ENCODE measurements at places on chromosomes 11 and 22. TPM values are rescaled to one million over a fixed set of nuclear protein-coding genes. Genes with fewer than 3 reads are reported as not detected.

The KCNQ1 gene
- 31.1 TPM for total RNA-seq

The GDPD4 gene
- total RNA-seq = not detected

The OR5AK2 gene
- not detected for total RNA-seq

The C11orf91 gene
- total RNA-seq = 1.00 TPM

The GPHA2 gene
- total RNA-seq = not detected

The TMEM86A gene
- 4.6 TPM for total RNA-seq

The CDC42EP2 gene
- total RNA-seq = 5.2 TPM

The SPTBN2 gene
- 0.91 TPM for total RNA-seq

The CHRM1 gene
- total RNA-seq = not detected

The NPAS4 gene
- total RNA-seq = 0.75 TPM

The PAX6 gene
- total RNA-seq = 0.50 TPM

The SLC25A18 gene
- 10.2 TPM for total RNA-seq

The OR51E2 gene
- not detected for total RNA-seq

DNA sequence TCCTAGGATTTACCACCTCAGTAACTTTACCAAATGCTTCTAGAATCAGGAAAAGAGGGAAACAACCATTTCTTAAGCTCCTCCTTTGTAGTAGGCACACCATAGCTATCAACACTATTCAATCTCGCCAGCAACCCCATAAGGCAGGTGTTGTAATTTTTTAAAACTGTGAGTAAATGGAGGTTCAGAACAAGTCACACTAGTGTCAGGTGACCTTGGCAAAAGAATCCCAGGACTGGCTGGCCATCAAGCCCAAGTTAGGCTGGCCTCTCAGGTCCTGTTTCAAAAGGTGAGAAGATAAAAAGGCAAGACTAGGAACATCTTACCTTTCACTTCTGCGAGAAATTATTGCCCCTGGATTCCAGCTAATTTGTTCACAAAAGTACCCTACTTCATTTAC is 713 bp downstream of the TOP3B start:
- H3K4me3 ChIP-seq = peak overlapping the region; percentile 88
- no peaks in the 10 kb centered on the region for H3K27me3 ChIP-seq
- peaks cover 17% of the 10 kb centered on the region for H3K4me1 ChIP-seq
- H3K27ac ChIP-seq = peak overlapping the region; percentile 90

DNA sequence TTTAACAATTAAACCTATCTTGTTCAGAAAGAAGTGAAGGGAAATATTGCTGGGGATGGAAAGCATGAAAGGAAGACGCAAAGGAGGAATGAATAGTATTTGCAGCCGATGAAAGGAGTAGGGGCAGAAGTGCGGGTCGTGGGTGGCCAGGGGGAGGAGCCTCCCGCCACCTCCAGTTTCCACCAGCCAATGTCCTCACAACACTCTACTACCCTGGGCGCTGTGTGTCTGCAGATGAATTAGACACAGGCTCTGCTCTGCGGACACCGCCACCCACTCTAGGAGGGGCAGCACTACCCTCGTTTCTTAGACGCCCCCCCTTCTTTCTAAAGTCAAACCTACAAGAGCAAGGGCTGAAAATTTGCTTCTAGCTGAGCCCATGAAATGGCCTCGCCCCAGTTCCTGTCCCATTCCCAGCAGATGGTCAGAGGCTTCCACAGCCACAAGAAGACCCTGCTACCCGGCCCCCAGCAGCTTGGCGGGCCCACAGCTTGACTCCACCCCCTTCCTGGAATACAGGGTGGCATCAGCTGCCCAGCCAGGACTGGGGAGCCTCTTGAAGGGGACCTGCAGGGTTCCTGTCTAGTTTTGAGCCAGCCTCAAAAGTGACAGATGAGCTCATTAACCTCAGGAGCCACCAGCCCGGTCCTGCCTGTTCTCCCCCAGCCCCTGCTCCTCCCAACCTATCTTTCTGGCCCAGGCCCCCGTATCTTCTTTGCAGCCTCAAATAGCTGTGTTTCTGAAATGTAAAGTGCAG is 268.1 kb downstream of the BUD13 start:
- no peaks in the 10 kb centered on the region for H3K36me3 ChIP-seq
- DNase-seq = no peak
- H3K4me3 ChIP-seq = no peak overlapping the region
- peaks cover 11% of the 10 kb centered on the region for H3K27me3 ChIP-seq
- H3K4me1 ChIP-seq = no peaks in the 10 kb centered on the region

DNA sequence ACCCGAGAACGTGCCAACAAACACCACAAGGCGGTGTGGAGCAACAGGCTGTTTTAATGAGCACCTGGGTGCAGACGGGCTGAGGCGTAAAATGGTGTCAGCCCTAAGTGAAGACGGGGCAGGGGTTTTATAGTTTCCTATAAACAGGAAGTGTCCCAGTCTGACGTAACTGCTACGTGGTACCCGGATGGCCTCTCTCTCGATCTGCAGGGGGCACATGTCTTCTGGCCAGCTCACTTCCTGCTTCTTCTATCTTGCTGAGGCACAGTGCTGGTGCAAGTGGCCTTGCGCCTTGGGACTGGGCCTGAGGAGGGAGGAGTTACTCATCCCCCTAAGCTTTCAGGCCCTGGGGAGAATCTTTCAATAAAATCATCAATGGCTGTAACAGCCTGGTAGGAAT is 20.9 kb downstream of the OOSP3 start:
- H3K36me3 ChIP-seq = no peaks in the 10 kb centered on the region
- H3K4me1 ChIP-seq = no peaks in the 10 kb centered on the region
- H3K27me3 ChIP-seq = no peaks in the 10 kb centered on the region

- no peaks in the 10 kb centered on the region for H3K4me1 ChIP-seq
- no peaks in the 10 kb centered on the region for H3K27me3 ChIP-seq
- no peaks in the 10 kb centered on the region for H3K36me3 ChIP-seq
Observed at GRCh38 chr11:117716521-117717440, 80.2 kb downstream of the DSCAML1 start.

DNA sequence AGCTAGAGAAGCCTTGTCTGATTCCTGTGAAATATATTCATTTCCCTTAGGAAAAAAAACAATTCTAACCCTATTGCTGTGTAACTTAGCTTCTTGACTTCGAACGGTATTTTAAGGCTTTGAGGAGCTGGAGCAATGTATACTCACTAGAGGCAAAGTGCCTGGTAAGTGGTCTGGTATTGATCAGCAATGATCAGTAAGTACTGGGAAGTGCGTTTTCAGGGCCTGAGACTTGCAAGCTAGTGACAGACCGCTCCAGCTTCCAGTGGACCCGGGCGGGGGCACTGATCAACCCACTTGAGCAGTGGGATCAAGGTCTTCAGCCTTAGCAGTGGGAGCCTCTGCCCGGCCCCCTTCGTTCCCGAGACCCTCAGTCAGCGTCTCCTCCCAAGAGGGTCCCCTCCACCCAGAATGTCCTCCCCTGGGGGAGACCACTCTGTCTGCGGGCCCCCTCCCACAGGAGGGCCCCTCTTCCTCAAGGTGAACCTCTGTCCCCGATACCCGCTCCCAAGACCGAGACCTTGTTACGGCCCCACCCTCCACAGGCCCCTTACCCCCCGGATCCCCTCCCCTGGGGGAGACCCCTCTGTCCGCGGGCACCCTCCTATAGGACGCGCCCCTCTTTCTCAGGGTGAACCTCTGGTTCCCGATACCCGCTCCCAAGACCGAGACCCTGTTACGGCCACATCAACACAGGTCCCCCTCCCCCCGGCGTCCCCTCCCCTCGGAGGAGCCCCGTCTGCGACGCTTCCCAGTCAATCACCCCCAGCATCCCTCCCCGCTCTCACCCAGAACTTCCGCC is 452 bp upstream of the ATXN10 start:
- H3K4me1 ChIP-seq = peaks cover 34% of the 10 kb centered on the region
- DNase-seq = no peak
- no peaks in the 10 kb centered on the region for H3K27me3 ChIP-seq
- H3K4me3 ChIP-seq = peak overlapping the region; percentile 87
- peak overlapping the region; percentile 89 for H3K27ac ChIP-seq

DNA sequence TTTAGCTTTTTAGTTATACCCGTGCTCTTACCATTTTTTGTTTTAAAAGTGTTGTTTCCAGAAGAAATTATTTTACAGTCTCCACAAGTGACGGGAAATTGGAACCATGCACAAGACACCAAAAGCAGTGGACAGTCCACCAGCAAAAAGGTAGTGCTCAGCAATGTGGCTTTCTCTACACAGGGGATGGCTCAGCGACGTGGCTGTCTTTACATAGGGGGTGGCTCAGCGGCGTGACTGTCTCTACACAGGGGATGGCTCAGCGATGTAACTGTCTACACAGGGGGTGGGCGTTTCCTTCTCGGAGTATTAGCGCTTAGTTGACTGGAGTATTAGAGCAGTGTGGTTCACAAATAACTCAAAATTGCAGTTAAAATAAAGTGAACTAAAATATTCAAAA is 36.0 kb upstream of the PANX2 start:
- DNase-seq = no peak
- no peak overlapping the region for H3K4me3 ChIP-seq
- H3K27ac ChIP-seq = no peak overlapping the region
- H3K4me1 ChIP-seq = peaks cover 7% of the 10 kb centered on the region

DNA sequence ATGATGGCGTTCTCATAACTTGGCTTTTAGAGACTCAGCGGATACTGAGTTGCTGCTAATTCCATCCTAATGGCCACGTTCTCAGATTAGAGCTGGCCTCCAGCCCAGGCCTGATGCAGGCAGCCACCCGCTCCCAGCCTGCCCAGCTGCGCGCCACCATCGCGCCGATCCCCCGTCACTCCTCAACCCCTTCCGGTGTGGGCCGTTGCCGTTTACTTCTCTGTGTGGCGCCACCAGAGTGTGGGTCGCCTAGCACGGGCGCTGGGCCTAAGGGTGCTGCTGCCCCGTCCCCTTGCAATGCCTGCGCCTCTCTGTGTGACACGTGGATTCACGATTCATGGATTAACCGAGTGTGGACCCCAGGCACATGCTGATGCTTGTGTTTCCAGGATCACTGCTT is 1116.0 kb downstream of the BRD1 start:
- H3K27me3 ChIP-seq = no peaks in the 10 kb centered on the region
- H3K27ac ChIP-seq = no peak overlapping the region
- peak; percentile 29 for DNase-seq
- H3K36me3 ChIP-seq = no peaks in the 10 kb centered on the region
- H3K4me1 ChIP-seq = no peaks in the 10 kb centered on the region

DNA sequence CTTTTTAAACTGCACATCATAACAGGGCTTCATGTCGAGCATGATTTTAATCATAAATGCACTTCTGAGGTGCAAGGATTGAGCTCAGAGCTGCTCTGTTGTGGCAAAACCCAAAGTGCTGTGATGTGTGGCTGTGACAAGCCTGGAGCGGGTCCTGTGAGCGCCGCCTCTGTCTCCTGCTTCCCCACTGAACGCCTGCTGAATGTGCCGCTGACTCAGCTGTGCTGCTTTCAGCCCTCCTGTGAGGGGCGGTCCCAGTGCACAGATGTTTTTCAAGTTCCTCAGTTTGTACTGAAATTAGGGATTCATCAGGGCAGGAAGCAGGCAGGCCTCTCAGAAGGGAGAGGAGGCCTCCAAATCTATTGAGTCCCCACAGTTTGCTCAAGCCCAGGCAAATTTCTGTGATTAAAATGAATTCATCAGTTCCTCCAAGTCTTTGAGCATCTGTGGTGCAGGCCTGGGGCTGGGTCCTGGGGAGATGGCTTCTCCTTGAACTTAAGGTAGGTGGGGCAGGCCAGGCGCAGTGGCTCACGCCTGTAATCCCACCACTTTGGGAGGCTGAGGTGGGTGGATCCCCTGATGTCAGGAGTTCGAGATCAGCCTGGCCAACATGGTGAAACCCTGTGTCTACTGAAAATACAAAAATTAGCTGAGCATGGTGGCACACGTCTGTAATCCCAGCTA is 3.0 kb upstream of the GTSE1 start:
- no peak overlapping the region for H3K27ac ChIP-seq
- H3K36me3 ChIP-seq = peaks cover 30% of the 10 kb centered on the region
- H3K27me3 ChIP-seq = no peaks in the 10 kb centered on the region
- no peak overlapping the region for H3K4me3 ChIP-seq
- peaks cover 37% of the 10 kb centered on the region for H3K4me1 ChIP-seq

- no peaks in the 10 kb centered on the region for H3K27me3 ChIP-seq
- DNase-seq = no peak
- no peaks in the 10 kb centered on the region for H3K4me1 ChIP-seq
- peak overlapping the region; percentile 60 for H3K27ac ChIP-seq
Observed at GRCh38 chr11:16001899-16002426, 354.4 kb downstream of the SOX6 start.

DNA sequence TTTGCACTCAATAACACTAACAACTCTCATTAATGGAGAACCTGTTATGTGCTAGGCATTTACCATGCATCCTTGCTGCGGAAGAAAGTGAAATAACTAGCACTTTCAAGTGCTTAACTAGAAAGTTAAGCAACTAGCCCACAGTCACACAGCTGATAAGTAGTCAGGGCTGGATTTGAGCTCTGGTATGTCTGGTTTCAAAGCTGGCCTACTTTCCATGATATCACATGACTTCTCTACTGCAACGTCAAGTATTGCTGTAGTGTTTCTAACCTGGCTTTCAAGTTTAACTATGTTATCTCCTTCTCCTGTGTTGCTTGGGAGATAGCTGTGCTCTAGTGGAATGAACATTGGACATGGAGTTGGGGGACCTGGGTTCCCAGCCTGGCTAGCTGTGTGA is 12.1 kb downstream of the SLC15A3 start:
- H3K27me3 ChIP-seq = no peaks in the 10 kb centered on the region
- H3K4me1 ChIP-seq = peaks cover 10% of the 10 kb centered on the region
- no peaks in the 10 kb centered on the region for H3K36me3 ChIP-seq
- H3K4me3 ChIP-seq = no peak overlapping the region
- DNase-seq = no peak
- H3K27ac ChIP-seq = no peak overlapping the region

- H3K27me3 ChIP-seq = no peaks in the 10 kb centered on the region
- H3K4me3 ChIP-seq = no peak overlapping the region
- H3K4me1 ChIP-seq = peaks cover 13% of the 10 kb centered on the region
- no peak overlapping the region for H3K27ac ChIP-seq
- H3K36me3 ChIP-seq = no peaks in the 10 kb centered on the region
- DNase-seq = peak; percentile 33
Observed at GRCh38 chr11:17805873-17806272, 71.3 kb downstream of the KCNC1 start.

- H3K27me3 ChIP-seq = no peaks in the 10 kb centered on the region
- H3K4me1 ChIP-seq = no peaks in the 10 kb centered on the region
- H3K36me3 ChIP-seq = no peaks in the 10 kb centered on the region
- no peak overlapping the region for H3K27ac ChIP-seq
- H3K4me3 ChIP-seq = no peak overlapping the region
- no peak for DNase-seq
Observed at GRCh38 chr11:6735306-6735705, 36.5 kb downstream of the OR2AG2 start.

GRCh38 chr11:73956876-73957653 is 6.2 kb downstream of the DNAJB13 start:
- no peaks in the 10 kb centered on the region for H3K36me3 ChIP-seq
- no peak for DNase-seq
- H3K4me3 ChIP-seq = no peak overlapping the region
- no peaks in the 10 kb centered on the region for H3K4me1 ChIP-seq

- no peak overlapping the region for H3K4me3 ChIP-seq
- H3K36me3 ChIP-seq = no peaks in the 10 kb centered on the region
- no peak for DNase-seq
- H3K4me1 ChIP-seq = peaks cover 6% of the 10 kb centered on the region
Observed at GRCh38 chr11:16528639-16529038, 172.3 kb upstream of the SOX6 start.

GRCh38 chr11:73184953-73185671 is 33.0 kb upstream of the P2RY2 start:
- peaks cover 22% of the 10 kb centered on the region for H3K4me1 ChIP-seq
- H3K36me3 ChIP-seq = no peaks in the 10 kb centered on the region
- H3K27ac ChIP-seq = peak overlapping the region; percentile 41
